Smooth muscle cell of the brain vasculature (primary cell): ENCODE measurements at places on chromosomes 12 and 14.

DNA sequence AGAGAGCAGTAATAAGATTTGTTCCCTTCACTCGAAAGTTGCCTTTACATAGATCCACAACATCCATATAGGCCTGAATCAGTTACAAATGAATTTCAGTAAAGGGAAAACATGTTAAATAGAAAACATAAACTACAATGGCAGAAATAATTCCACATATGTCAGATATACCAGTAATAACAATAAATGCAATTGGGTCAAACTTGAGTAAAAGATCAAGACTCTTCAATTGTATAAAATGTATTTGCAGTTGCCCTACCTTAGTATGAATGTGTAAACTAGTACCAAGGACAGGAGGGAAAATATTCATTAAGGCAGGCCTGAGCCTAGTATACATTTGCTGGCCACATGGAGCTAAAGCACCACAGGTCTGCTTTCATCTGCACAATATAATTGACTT lies 17.6 kb downstream of the NOS1 start:
- DNase-seq = no peak

DNA sequence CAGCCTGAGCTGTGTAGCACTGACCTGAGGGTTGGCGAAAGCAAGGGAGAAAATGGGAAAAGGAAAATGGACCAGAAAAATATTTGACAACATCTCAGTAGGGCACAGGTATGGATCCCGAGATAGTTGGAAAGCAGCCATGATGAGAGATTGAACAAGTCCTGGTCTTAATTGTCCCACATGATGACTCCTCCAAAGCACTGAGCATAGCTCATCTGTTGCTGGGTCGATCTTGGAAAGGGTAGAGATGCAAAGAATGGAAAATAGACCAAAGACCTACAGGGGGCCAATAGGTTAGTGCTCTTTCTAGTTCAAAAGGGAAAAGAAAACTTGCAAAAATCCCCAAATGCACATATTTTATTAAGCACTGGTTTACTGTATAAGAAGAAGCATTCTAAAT lies 251.9 kb downstream of the SEC23A start:
- DNase-seq = no peak

DNA sequence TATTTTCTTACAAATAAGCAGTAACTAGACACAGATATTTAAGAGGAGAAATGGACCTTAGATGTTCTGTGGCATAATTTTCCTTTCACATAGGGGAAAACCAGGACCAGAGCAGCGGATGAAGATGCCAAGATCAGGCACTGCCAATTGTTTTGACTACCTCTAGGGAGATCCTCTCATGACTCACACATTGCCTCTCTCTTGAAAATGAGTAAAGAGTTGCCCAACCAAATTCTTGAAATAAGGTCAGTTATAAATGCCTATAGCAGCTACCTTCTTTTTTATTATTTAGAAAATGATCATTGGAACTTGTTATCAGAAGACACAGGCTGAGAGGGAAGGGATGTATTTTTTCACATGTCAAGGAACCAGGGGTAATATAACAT lies 263.4 kb upstream of the PLEKHG7 start:
- peak; percentile 15 for DNase-seq

DNA sequence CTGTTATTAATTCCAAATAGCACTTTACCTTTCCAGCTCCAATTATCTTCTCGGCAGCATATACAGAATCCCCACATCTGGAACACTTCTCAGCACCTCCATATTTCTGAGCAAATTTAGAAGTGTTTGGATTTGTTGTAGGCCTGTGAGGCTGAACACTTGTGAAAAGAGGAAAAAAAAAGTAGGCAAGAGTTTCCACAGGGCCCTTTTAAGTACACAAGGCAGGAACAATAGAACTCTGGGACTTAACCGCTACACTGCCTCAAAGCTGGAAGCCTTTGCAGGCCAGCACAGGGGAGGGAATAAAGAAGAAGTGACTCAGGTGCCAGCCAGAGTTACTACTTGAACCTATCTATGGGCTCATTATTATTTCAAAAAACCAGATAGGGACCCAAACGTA lies 18.6 kb downstream of the CSRP2 start:
- no peak for DNase-seq

GRCh38 chr14:89325299-89325883 lies 91.6 kb downstream of the FOXN3 start:
- no peak for DNase-seq

GRCh38 chr12:113762882-113763816 lies 203.0 kb downstream of the RBM19 start:
- no peak for DNase-seq

DNA sequence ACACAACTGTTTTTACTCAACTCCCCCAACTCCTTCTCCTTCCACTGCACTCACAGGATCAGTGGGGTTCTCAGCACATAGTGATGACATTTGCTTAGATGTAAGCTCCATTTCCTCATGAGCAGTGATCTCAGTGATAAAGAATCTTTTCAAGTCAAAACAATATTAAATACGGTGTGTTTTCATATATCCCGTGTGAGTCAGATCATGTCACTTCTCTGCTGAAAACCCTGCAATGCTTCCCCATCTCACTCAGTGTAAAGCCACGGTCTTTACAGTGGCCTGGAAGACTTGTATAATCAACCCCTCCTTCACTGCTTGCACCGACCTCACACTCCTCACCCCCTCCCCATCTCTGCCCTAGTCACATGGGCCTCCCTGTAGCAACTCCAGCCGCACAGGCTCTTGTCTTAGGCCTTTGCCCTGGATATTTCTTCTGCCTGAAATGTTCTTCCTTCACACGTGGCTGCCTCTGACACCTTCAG lies 149.7 kb upstream of the ARHGAP5 start:
- peak; percentile 71 for DNase-seq

DNA sequence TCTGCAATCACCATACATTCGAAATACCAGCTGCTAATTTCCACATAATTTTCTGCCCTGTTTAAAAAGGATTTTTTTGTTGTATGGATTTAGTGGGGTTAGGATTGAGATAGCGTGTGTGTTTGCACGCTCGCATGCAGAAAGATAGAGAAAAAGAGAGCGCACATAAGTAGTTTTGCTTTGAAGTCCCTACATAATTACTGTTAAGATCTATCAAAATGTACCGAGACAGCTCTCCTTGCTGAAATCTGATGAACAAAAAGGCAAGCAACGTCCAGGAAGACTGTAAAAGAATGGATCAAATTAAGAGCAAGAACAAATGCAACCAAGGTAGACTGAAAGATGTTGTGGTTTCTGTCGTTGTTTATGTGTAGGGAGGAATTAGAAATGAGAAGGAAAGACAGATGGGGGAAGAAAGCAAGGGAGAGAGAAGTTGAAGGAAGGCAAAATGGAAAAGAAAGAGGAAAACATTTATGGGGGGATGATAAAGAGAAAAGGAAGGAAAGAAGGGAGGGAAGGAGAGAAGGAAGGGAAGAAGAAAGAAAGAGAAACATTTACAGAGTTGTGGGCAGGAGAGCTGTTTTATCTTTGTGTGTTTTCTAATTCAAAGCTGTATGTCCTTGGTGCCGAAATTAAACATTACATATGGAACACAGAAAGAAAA lies 522.3 kb downstream of the MED13L start:
- DNase-seq = no peak

DNA sequence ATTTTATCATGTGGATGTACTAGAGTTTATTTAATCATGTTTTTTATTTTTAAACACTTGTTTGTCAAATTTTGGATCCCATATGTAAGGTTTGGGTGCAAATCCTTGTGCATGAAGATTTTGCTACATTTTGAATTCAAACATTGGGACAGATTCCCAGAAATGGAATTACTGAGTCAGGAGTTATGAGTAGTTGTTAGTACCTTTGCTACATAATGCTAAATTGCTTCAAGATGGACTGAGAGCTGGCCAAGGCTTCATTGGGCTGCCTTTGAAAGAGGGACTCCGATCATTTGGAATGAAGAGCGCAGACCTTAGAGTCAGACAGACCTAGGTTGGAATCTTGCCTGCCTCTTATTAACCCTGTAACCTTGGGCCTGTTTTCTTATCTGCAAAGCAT lies 154.9 kb upstream of the PWP1 start:
- DNase-seq = no peak

DNA sequence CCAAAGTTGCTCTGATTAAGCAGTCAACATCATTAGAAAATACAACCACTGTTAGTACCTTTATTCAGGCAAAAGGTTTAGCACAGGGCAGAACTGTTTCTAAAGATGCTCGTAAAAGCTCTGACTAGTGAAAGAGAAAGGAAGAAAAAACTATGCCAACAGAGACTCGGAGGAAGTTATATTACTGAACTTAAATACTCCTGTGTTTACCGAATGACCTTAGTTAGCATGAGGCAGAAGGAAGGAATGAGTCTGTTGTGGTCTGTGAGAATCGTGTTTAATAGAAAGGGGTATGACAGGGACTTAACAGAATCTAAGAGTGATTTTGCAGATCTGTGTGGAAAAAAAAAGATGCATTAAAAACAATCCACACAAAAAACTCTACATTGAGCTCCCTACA lies 84.1 kb upstream of the OVCH1 start:
- no peak for DNase-seq

DNA sequence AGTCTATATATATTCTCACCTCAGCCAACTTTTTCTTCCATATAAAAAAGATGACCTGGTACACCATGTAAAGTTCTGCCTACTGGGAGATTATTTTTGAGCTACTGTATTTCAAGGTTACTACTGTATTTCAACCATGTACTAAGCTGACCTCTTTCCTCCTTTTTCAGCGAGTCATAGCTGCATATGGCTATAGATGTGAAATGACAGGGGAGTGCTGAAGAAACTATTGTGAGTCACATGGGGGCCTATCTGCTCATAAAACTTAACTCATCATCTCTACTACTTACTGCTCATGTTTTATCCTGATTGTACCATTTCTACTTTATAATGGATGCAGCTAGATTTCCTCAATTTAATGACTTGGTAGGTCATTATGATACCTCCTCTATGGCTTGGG lies 571.4 kb upstream of the ATP2B1 start:
- DNase-seq = no peak

DNA sequence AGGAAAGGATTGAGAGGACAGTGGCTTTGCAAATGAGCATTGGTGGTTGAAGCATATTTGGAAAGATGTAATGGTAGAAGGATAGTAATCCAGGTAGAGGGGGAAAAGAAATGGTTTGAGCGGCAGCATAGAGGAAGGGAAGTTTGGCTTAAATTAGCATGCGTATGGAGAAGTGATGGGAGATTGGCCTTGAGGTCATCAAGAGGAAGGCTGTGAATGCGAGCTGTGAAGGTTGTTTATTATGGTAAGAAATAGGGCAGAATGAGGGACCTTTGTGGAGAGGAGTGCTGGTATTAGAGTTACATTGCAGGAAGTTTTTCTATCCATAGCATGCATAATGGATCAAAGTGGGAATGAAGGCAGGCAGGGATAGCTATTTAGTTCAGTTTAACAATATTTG lies 162.1 kb downstream of the TMTC2 start:
- DNase-seq = no peak

GRCh38 chr12:6936636-6937480 lies 6.8 kb upstream of the RNU7-1 start:
- DNase-seq = no peak

- DNase-seq = no peak
Measured at GRCh38 chr12:120215766-120216735, 15.1 kb upstream of the RPLP0 start.

DNA sequence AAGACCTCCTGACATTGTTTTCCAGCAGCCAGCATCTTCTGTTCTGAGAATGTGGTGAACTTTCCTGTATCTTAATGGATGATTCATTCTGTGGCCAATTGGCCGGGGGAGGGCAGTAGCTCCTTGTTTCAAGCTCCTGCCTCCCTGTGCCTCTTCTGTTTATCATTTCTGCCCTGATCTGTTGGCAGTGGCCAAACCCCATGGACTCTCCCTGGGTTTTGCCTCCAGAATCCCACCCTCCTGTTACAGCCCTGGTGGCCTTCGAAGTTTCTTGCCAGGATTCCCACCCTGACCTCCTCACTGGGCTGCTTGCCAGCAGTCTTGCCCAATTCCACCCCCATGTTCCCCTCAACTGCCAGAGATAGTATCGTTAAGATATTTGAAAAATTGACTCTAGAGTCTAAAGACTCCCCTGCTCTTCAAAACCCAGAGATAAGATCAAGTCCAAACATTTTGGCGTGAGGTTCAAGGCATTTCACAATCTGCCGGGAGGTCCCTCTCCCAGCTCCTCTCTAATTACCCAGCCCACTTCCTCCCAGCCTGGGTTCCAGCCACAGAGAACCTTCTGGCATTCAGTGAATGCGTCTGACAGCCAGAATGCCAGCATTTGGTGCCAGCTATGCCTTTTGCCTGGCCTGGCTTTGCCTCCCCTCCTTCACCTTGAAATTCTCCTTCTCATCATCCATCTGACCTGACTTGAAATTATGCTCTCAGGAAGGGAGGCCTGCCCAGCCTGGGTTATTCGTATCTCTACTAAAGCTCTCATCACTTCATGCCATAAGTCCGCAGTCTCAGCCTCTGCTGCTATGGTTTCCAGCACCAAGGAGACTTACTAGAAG lies 37.7 kb upstream of the TXNRD1 start:
- DNase-seq = peak; percentile 67

- DNase-seq = no peak
Measured at GRCh38 chr14:99936056-99936455, 129.2 kb upstream of the EVL start.
